ENCODE measurements at places on chromosomes 16 and 17.

DNA sequence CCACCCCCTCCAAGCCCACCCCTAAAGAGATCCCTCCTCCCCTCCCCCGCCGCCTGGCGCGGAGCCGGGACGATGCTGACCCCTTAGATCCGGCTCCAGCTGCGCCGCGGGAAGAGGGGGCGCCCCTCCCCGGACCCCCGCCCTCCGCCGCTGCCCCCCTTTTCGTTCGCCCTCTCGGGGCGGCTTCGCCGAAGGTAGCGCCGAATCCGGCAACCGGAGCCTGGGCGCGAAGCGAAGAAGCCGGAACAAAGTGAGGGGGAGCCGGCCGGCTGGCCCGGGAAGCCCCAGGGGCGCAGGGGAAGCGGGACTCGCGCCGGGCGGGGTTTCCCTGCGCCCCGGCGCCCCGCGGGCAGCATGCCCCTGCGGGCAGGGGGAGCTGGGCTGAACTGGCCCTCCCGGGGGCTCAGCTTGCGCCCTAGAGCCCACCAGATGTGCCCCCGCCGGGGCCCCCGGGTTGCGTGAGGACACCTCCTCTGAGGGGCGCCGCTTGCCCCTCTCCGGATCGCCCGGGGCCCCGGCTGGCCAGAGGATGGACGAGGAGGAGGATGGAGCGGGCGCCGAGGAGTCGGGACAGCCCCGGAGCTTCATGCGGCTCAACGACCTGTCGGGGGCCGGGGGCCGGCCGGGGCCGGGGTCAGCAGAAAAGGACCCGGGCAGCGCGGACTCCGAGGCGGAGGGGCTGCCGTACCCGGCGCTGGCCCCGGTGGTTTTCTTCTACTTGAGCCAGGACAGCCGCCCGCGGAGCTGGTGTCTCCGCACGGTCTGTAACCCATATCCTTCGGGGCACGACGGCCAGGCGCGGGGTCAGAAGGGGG, 623 bp downstream of the CACNA1G start:
- peak; percentile 24 for DNase-seq
- H3K27ac ChIP-seq = no peak overlapping the region
- H3K36me3 ChIP-seq = no peaks in the 10 kb centered on the region
- peaks cover 58% of the 10 kb centered on the region for H3K27me3 ChIP-seq
- peaks cover 19% of the 10 kb centered on the region for H3K4me1 ChIP-seq

- no peak overlapping the region for H3K27ac ChIP-seq
- no peak for DNase-seq
- H3K36me3 ChIP-seq = no peaks in the 10 kb centered on the region
- H3K4me3 ChIP-seq = no peak overlapping the region
- no peaks in the 10 kb centered on the region for H3K27me3 ChIP-seq
These were observed 1342.5 kb downstream of the TP53TG3F start for GRCh38 chr16:34801875-34802274.

DNA sequence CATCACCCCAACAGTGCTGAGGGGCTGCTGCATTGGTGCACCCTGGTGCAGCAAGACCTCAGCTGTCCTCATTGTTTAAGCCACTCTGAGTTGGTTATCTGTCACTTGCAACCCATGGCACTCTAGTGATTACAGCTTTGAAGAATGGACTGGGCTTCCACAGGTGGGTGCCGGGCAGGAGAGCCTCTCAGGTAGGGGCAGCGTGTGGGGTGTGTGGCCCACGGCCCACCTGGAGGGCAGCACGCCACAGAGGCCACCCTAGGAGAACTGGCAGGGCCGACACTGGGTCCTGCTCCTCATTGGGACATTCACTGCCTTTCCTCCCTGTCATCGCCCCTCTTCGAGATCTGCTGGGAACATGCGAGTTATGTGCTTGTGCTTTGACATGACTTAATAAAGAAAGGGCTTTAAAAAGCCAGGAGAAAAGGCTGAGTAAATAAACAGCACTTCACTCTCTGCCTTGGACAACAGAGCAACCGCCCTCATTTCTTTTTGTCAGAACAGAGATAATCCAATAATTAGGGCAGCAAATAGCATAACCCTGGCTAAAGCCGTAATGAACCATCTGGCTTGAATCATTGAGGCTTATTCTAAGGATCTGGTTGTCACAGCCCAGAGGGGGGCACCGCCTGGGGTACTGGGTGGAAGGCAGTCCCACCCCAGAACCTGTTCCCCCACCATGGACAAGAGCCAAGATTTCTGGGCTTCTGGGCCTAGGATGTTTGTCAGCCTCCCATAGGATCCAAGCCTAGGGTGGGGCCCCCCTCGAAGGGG, 3.0 kb downstream of the DOC2B start:
- no peak overlapping the region for H3K27ac ChIP-seq
- no peaks in the 10 kb centered on the region for H3K4me1 ChIP-seq
- no peak overlapping the region for H3K4me3 ChIP-seq
- DNase-seq = no peak

- peaks cover 18% of the 10 kb centered on the region for H3K27me3 ChIP-seq
- no peaks in the 10 kb centered on the region for H3K4me1 ChIP-seq
- no peak for DNase-seq
- no peak overlapping the region for H3K4me3 ChIP-seq
These were observed 20.9 kb upstream of the SYT17 start for GRCh38 chr16:19147126-19147525.

GRCh38 chr17:9020096-9020823, 1.1 kb upstream of the NTN1 start:
- peaks cover 48% of the 10 kb centered on the region for H3K27me3 ChIP-seq
- peaks cover 7% of the 10 kb centered on the region for H3K4me1 ChIP-seq
- no peaks in the 10 kb centered on the region for H3K36me3 ChIP-seq
- H3K27ac ChIP-seq = no peak overlapping the region
- H3K4me3 ChIP-seq = peak overlapping the region; percentile 69

- no peaks in the 10 kb centered on the region for H3K27me3 ChIP-seq
- H3K27ac ChIP-seq = no peak overlapping the region
- peaks cover 46% of the 10 kb centered on the region for H3K36me3 ChIP-seq
- no peak overlapping the region for H3K4me3 ChIP-seq
- DNase-seq = no peak
These were observed 16.7 kb upstream of the DHRS11 start for GRCh38 chr17:36575028-36575427.

- H3K27me3 ChIP-seq = no peaks in the 10 kb centered on the region
- peaks cover 25% of the 10 kb centered on the region for H3K4me1 ChIP-seq
- H3K27ac ChIP-seq = no peak overlapping the region
- H3K36me3 ChIP-seq = peaks cover 11% of the 10 kb centered on the region
These were observed 65.8 kb downstream of the SNX11 start for GRCh38 chr17:48173191-48173984.

DNA sequence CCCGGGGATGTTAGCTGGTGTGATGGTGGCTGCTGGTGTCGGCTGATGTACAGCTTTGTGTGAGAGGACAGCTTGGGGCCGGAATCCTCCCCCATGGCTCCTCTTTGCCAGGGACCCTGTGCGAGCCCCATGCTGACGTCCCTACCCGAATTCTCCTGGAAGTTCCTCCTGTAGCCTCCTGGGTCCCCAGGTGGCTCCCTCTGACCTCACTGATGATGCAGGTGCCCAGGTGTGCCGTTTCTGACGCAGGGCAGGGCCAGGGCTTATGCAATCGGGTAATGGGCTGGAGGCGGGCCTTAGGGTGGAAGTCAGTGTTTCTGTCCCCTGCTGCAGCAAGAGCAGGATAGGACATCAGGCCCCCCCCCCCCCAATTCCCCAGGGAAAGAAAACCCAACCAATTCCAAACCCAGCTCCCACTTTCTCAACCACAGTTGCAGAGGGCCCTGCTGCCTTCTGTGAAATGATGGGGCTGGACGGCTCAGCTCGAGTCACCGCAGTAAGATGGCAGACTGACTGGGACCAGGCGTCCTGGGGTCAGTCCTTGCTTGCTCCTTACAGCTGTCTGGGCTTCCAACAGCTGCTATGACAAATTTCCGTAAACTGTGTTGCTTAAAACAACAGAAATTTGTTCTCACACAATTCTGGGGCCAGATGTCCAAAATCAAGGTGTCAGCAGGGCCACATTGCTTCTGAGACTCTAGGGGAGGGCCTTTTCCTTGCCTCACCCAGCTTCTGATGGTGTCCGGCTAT, 139.0 kb upstream of the PLCG2 start:
- DNase-seq = no peak
- H3K27me3 ChIP-seq = no peaks in the 10 kb centered on the region
- no peak overlapping the region for H3K27ac ChIP-seq
- H3K4me3 ChIP-seq = no peak overlapping the region

- peak overlapping the region; percentile 93 for H3K4me3 ChIP-seq
- H3K36me3 ChIP-seq = peaks cover 30% of the 10 kb centered on the region
- H3K27ac ChIP-seq = peak overlapping the region; percentile 92
- no peaks in the 10 kb centered on the region for H3K27me3 ChIP-seq
These were observed 1.4 kb downstream of the MSL1 start for GRCh38 chr17:40122999-40123810.

GRCh38 chr16:642189-643049, 791 bp downstream of the MCRIP2 start:
- DNase-seq = peak; percentile 47
- peaks cover 7% of the 10 kb centered on the region for H3K36me3 ChIP-seq

GRCh38 chr16:53417011-53417410, 17.3 kb upstream of the RBL2 start:
- H3K4me3 ChIP-seq = no peak overlapping the region
- H3K27ac ChIP-seq = no peak overlapping the region
- H3K4me1 ChIP-seq = peaks cover 4% of the 10 kb centered on the region
- H3K27me3 ChIP-seq = no peaks in the 10 kb centered on the region
- no peak for DNase-seq
- H3K36me3 ChIP-seq = no peaks in the 10 kb centered on the region

GRCh38 chr16:85653290-85653891, 35.4 kb downstream of the GINS2 start:
- peaks cover 20% of the 10 kb centered on the region for H3K36me3 ChIP-seq
- peaks cover 10% of the 10 kb centered on the region for H3K4me1 ChIP-seq
- DNase-seq = no peak
- no peak overlapping the region for H3K27ac ChIP-seq

DNA sequence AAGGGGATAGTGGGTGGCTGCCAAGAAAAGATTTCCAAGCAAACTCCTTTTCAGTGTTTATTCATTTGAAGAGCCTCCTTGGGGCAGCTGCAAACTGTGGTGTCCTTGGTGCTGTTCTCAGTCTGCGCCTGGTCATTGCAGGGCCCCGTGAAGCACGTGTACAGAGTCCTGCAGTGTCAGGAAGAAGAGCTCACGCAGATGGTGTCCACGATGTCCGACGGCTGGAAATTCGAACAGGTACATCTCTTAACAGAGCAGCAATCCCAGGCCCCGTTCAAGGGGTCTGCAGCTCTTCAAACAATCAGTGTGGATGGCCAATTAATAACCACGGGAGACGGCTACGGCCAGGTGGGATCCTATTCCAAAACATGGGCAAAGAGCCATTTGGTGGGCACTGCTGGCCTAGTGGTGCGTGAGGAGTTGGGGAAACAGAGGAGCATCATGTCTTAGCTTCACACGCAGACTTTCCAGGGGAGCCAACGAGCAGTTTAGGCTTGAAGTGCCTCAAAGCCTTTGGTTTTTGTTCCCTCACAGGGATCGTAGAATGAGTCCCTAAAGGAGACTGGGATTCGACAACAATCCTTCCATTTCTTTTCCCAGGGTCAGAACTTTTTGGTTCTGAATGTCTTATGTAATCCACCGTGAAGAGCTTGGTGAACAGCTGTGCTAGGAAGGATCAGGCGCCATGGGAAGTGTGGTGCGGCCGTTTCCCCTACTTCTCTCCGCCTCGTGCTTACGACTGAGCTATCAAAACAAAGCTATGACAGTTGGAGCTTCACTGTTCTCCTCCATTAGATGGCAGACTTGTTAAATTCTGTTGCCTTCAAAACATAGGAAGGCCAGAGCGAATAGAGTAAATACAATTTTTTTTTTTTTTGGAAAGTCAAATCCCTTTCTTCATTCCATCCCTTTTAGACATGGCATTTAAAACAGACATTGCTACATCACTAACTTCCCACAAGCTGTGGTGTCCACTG, 12.6 kb downstream of the KCTD2 start:
- peaks cover 8% of the 10 kb centered on the region for H3K36me3 ChIP-seq
- DNase-seq = no peak
- H3K27me3 ChIP-seq = no peaks in the 10 kb centered on the region
- H3K4me1 ChIP-seq = peaks cover 8% of the 10 kb centered on the region
- H3K4me3 ChIP-seq = no peak overlapping the region
- no peak overlapping the region for H3K27ac ChIP-seq

GRCh38 chr17:68697850-68698361, 96.7 kb upstream of the FAM20A start:
- no peak overlapping the region for H3K27ac ChIP-seq
- no peak for DNase-seq
- H3K27me3 ChIP-seq = peaks cover 3% of the 10 kb centered on the region
- no peak overlapping the region for H3K4me3 ChIP-seq

DNA sequence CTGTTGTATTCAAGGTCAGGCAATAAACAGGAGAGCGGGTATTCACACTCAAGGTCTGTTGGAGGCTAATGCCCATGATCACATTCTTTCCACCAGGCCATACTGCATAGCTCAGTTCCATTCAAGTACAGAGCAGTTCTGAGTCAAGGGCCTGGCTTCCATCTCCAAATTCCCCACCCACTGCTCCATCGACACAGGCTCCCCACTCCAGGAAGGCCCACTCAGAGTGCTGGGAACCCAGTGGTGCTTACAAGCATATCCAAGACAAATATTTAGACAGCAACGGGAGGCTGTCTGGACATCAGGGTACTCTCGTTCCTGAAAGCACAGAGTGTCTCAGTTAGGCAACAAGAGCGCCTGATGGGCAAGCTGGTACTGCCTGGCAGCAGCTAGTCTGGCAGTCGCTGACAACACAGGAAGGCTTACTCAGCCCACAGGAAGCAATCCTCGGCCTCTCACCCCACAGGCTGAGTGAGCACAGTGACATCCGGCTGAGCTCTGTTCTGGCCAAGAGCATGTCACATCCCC, 40.9 kb downstream of the RFFL start:
- peak overlapping the region; percentile 74 for H3K4me3 ChIP-seq
- peaks cover 1% of the 10 kb centered on the region for H3K36me3 ChIP-seq
- peak; percentile 88 for DNase-seq
- peaks cover 48% of the 10 kb centered on the region for H3K4me1 ChIP-seq
- H3K27me3 ChIP-seq = no peaks in the 10 kb centered on the region
- peak overlapping the region; percentile 99 for H3K27ac ChIP-seq

DNA sequence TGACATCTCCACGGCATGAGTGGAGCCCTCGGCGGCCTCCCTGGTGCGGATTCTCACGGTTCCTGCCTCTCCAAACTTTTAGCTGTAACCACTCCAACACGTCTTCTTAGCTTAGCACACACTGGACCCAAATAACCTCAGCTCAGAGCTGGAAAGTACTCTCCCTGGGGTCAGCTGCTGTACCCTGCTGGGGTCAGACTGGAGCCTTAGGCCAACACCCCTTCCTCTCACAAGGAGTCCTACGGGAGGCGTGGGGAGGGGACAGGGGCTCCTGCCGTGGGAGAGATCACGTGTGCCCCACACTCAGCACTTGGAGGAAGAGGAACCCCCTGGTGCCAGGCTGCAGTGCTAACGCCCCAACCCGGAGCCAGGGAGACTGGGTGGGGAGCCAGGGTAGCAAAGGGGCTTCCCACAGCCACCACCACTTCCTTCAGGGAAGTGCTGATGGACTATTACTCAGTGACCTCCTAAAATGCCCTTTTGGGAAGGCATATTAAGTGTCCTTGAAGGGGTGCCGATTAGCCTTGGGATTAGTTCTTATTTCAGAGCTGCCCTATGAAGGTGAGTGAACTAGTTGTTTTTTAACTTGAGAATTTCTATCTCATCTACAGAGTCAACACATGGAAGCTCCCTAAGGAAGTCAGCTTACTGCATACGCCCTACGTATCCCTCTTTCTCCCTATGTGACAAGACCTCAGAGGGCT, 124.0 kb downstream of the HIC1 start:
- no peak overlapping the region for H3K4me3 ChIP-seq
- H3K27me3 ChIP-seq = no peaks in the 10 kb centered on the region
- H3K36me3 ChIP-seq = peaks cover 29% of the 10 kb centered on the region
- H3K27ac ChIP-seq = no peak overlapping the region
- no peak for DNase-seq
- H3K4me1 ChIP-seq = peaks cover 8% of the 10 kb centered on the region

GRCh38 chr16:31664683-31665482, 137.2 kb downstream of the AHSP start:
- peak; percentile 8 for DNase-seq
- H3K4me3 ChIP-seq = no peak overlapping the region
- H3K27ac ChIP-seq = no peak overlapping the region
- peaks cover 1% of the 10 kb centered on the region for H3K4me1 ChIP-seq

Measured in activated CD8-positive, alpha-beta T cell treated with anti-CD3 and anti-CD28 coated beads for 36 hours (primary cell).